ENCODE measurements at places on chromosomes 4 and X. TPM values are rescaled to one million over a fixed set of nuclear protein-coding genes. Genes with fewer than 3 reads are reported as not detected.
A peak's percentile ranks its signal among the peaks of the same experiment; 100 is the strongest.

The TMEM144 gene
- total RNA-seq, result 2.6 TPM

The MAGIX gene
- total RNA-seq, result 3.5 TPM

DNA sequence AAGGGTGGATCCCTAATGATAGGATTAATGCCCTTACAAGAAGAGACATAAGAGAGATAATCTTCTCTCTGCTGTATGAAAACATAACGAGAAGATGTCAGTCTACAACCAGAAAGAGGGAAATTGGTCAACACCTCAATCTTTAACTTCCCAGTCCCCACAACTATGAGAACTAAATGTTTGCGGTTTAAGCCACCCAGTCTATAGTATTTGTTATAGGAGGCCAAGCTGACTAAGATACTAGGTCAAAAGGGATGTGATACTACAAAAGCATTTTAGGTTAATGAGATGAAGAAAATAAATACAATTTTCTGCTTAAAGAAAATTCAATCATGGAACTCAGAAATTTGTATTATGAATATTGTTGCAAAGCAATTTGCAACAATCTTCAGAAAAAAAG, 55.4 kb upstream of the LHFPL1 start:
- H3K36me3 ChIP-seq, result no peaks in the 10 kb centered on the region
- no peak overlapping the region for H3K27ac ChIP-seq
- DNase-seq, result no peak
- H3K4me3 ChIP-seq, result no peak overlapping the region
- H3K27me3 ChIP-seq, result peaks cover 6% of the 10 kb centered on the region
- H3K4me1 ChIP-seq, result peaks cover 5% of the 10 kb centered on the region

The WDR19 gene
- 33.2 TPM for total RNA-seq

The STPG2 gene
- total RNA-seq, result 0.77 TPM

- H3K27me3 ChIP-seq, result peaks cover 3% of the 10 kb centered on the region
- no peak for DNase-seq
- no peak overlapping the region for H3K27ac ChIP-seq
- H3K4me1 ChIP-seq, result peaks cover 8% of the 10 kb centered on the region
- no peaks in the 10 kb centered on the region for H3K36me3 ChIP-seq
Measured at GRCh38 chr4:151796106-151796505, 35.3 kb upstream of the GATB start.

- H3K27ac ChIP-seq, result no peak overlapping the region
- no peak overlapping the region for H3K4me3 ChIP-seq
Measured at GRCh38 chr4:136650541-136651277, 881.6 kb downstream of the PCDH18 start.

The SSX2 gene
- total RNA-seq, result not detected

The CXCL11 gene
- not detected for total RNA-seq

GRCh38 chrX:134294548-134294947, 57.6 kb downstream of the CCDC160 start:
- H3K27me3 ChIP-seq, result no peaks in the 10 kb centered on the region
- DNase-seq, result no peak
- H3K27ac ChIP-seq, result no peak overlapping the region

DNA sequence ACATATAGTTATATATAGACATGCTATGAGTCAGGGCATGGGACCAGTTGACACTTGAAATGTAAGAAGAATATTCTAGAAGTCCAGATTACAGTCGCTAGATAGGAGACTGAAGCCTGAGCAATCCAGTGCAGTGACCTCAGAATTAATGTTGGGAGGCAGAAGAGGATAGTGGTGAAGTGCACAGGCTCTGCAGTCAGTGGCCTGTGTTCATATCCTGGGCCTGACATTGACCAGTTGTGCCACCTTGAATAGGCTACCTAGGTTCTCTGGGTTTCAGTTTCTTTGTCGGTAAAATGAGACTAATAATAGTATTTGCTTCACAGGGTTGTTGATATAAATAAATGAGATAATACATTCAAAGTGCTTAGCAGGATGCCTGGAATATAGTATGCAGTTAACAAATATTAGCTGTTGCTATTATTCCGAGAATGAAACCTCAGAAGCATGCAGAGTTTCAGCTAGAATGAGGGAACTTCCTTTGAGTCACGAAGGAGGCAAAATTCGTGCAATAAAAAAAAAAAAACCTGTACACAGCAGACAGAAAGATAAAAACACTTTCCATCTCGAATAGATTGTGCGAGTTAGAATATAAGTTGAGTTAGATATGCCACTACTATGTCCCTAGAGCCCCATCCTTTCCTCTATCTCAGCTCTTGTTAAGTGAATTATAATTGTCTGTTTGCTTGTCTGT, 4.0 kb upstream of the SH2D1A start:
- DNase-seq, result no peak
- no peaks in the 10 kb centered on the region for H3K36me3 ChIP-seq
- H3K4me1 ChIP-seq, result no peaks in the 10 kb centered on the region
- peaks cover 1% of the 10 kb centered on the region for H3K27me3 ChIP-seq
- H3K4me3 ChIP-seq, result no peak overlapping the region
- H3K27ac ChIP-seq, result no peak overlapping the region

DNA sequence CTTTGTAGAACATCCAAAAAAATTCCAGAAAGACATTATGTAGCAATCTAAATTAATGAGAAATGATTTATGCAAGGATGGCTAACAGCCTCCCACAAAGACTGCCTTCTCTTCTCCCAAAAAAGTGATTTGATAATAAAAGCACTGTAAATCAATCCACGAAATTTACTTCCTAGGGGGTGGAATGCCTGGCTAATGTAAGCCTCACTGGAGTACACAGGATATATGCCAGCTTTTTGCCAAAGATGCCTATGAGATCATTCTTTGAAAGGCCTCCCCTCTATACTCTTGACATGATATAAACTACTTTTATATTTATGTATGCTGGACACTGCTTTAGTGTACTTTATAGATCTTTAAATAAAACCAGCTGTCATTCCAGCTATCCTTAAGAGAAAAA, 211.1 kb downstream of the ADAMTS3 start:
- no peak overlapping the region for H3K27ac ChIP-seq
- no peak overlapping the region for H3K4me3 ChIP-seq
- H3K4me1 ChIP-seq, result peaks cover under 1% of the 10 kb centered on the region
- no peak for DNase-seq
- H3K27me3 ChIP-seq, result peaks cover 3% of the 10 kb centered on the region

GRCh38 chrX:19658030-19658429, 142.7 kb upstream of the MAP3K15 start:
- H3K27me3 ChIP-seq, result no peaks in the 10 kb centered on the region
- peaks cover 44% of the 10 kb centered on the region for H3K4me1 ChIP-seq
- H3K4me3 ChIP-seq, result no peak overlapping the region
- H3K36me3 ChIP-seq, result no peaks in the 10 kb centered on the region

- H3K27ac ChIP-seq, result no peak overlapping the region
- H3K36me3 ChIP-seq, result no peaks in the 10 kb centered on the region
- peaks cover 12% of the 10 kb centered on the region for H3K27me3 ChIP-seq
- no peak for DNase-seq
- H3K4me3 ChIP-seq, result no peak overlapping the region
- H3K4me1 ChIP-seq, result no peaks in the 10 kb centered on the region
Measured at GRCh38 chrX:1072637-1073377, 139.6 kb downstream of the CRLF2 start.

The SHROOM4 gene
- 7.5 TPM for total RNA-seq

DNA sequence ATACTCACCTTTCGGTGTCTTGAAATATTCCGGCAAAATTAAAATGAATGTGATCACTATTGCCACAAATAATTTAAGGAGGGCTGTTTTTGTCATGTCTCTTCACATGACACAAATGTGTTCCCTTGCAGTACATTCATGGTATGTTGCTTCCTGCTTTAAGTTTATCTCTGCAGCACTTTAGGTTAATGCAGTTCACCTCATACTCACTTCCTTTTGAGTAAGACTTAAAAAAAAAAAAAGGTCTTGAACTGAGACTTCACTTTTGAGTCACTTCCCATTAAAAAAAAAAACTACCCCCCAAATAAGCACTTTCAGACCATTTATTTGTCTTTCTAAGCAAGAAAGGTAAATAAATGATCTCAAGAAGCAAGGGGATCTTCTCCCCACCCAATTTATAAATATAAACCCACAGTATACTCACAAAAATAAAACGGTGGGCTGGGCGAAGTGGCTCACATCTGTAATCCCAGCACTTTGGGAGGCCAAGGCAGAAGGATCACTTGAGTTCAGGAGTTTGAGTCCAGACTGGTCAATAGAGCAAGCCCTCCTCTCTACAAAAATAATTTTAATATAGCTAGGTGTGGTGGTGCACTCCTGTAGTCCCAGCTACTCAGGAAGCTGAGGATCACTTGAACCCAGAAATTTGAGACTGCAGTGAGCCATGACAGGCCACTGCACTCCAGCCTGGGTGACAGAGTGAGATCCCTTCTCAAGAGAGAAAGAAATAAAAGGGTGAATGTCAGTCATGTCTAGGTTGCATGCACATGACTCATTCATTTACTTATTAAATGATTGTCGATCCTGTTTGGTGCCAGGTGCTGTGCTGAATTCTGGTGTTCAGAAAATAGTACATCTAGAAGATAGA, at the start of gene TMEM156:
TMEM156 (minus strand) TSS at position 192 of the 868 bp plus-strand sequence; CDS start at position 96, 96 bp downstream.
- DNase-seq, result no peak
- peaks cover 40% of the 10 kb centered on the region for H3K4me1 ChIP-seq
- H3K27ac ChIP-seq, result peak within 1 kb of the TSS; percentile 65
- H3K4me3 ChIP-seq, result no peak within 1 kb of the TSS
- H3K27me3 ChIP-seq, result no peaks in the 10 kb centered on the region

GRCh38 chr4:11397146-11397545, 31.5 kb downstream of the HS3ST1 start:
- no peak for DNase-seq
- no peak overlapping the region for H3K27ac ChIP-seq
- no peak overlapping the region for H3K4me3 ChIP-seq
- H3K27me3 ChIP-seq, result peaks cover 2% of the 10 kb centered on the region
- no peaks in the 10 kb centered on the region for H3K36me3 ChIP-seq

DNA sequence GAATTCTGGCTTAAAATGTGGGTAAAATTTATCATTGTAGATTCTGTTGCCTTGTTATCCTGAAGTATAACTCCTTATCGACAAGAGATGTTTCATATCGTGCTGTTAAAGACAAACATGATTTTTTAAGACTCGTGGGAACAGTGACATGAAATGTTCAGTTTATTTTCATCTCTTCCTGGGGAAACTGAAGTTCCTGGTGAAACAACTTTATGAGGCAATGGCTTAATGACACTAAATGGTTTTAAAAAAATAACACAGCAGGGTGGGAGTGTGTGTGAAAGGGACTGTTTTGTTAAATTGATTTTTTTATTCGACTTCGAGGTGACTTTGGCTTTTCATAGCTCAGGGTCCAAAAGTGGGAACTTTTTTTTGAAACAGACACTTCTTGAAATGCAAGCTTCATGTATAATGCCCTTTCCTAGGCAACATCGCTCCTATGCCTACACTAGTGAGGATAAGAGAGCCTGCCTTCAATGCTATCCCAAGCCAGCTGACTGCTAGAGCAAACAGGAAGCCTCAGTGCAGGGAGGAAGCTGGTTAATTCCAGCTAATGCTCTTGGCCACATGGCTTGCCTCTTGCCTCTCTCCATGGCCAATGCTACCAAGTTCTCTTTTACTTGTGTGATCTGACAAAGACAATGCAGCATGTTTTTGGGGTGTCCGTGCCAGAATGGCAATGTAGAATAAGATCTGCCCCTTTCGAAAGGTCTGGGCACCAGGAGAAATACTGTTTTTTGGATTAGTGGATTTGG, 80.9 kb upstream of the PLAC1 start:
- no peak for DNase-seq
- peak overlapping the region; percentile 53 for H3K27ac ChIP-seq
- no peak overlapping the region for H3K4me3 ChIP-seq
- peaks cover 57% of the 10 kb centered on the region for H3K4me1 ChIP-seq

The FRYL gene
- total RNA-seq, result 29.3 TPM

The SSX1 gene
- total RNA-seq, result not detected

DNA sequence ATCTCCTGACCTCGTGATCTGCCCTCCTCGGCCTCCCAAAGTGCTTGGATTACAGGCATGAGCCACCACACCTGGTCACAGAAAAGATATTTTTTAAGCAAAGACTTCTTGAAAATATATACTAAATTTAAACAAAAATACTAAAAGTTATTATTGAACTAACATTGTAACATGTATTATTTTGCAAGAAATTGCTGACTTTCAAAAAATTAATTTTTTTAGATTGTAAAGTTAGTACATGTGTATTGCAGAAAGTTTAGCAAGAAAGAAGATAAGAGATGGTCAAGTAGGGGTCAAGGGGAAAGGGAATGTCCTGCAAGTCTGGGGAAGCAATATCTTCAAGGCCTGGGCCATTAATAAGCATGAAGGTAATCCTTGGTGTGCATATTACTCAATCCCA, 54.3 kb upstream of the HPGDS start:
- H3K4me1 ChIP-seq, result no peaks in the 10 kb centered on the region
- H3K4me3 ChIP-seq, result no peak overlapping the region
- H3K27ac ChIP-seq, result no peak overlapping the region
- no peaks in the 10 kb centered on the region for H3K27me3 ChIP-seq
- no peaks in the 10 kb centered on the region for H3K36me3 ChIP-seq

The PDLIM3 gene
- total RNA-seq, result 63.0 TPM

DNA sequence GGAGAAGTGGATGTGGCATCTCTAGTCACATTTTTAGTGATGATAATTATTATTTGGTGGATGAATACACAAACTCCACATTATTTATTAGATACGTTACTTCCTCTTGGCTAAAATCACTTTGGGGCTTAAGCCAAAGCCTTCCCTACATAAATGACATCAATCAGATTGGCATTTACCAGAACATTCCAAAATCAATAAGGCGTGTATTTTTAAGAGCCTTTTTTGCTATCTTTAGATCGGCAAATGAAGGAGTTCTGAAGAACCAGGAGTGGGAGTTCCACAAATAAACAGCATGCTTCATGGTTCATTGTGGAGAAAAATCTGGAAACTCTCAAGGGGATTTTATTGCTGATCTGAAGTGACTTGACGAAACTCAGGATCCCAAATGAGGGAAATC, 89.7 kb downstream of the AMELX start:
- H3K4me1 ChIP-seq, result peaks cover 24% of the 10 kb centered on the region
- no peaks in the 10 kb centered on the region for H3K36me3 ChIP-seq
- no peaks in the 10 kb centered on the region for H3K27me3 ChIP-seq
- H3K27ac ChIP-seq, result no peak overlapping the region
- H3K4me3 ChIP-seq, result no peak overlapping the region

The TMEM35A gene
- 0.85 TPM for total RNA-seq

DNA sequence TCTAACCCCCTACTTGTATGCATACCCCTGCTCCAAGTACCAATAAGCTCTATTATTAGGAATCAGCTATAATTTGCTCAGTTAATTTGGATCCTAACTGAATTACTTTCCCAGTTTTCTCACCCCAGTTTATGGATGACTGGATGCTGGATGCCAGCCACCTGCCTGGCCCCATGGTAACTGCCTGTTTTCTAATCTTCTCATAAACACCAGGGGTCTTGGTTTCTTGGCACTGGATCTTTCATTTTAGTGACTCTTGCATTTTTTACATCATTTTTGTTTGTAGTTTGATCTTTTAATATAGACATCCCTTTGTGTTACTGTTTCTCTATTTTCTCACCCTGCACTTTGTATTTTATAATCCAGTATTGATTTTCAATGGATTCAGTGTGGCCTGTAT, 246.8 kb downstream of the ADGRL3 start:
- peaks cover 12% of the 10 kb centered on the region for H3K4me1 ChIP-seq
- no peak for DNase-seq
- H3K27me3 ChIP-seq, result no peaks in the 10 kb centered on the region
- H3K36me3 ChIP-seq, result no peaks in the 10 kb centered on the region
- no peak overlapping the region for H3K27ac ChIP-seq

Data from chondrocyte (in vitro differentiated cells).